CD8-positive, alpha-beta T cell (primary cell): ENCODE measurements at places on chromosomes 2 and 18. TPM values are rescaled to one million over a fixed set of nuclear protein-coding genes. Genes with fewer than 3 reads are reported as not detected.

GRCh38 chr18:78889250-78889649 lies 90.4 kb upstream of the SALL3 start:
- no peak for DNase-seq

The DYSF gene
- 4.6 TPM for total RNA-seq

DNA sequence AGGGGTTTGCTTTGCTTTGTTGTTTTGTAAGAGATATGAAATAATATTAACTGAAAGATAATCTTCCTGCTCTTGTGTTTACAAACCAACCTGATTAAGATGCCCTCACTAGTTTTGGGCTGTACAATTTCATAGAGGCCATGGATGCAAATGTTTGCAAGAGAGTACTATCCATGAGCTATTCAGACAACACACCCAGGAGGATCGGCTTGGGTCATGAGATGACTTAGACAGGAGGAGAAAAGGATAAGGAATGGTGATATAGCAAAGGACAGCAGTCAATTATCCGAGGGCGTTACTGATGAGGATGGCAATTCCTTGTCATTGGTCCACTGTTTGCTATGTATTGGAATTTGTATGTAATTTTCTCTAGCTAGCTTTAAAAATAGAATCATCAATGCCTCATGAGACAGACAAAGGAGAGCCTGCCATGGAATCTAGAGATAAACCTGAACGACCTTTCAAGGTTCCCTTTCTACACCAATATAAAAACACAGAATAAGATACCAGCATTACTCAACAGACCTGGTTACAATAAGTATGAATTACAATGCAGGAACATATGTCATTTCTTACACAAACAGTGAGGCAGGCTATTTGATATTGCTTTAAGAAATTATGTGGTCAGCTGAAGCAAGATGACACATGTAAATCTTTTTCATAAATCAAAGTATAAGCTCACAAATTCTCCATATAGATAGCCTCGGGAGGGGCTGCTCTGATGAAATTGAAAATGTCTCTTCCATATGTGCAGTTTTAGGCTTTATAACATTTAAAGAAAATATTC lies 54.4 kb upstream of the SOS1 start:
- DNase-seq, result no peak

DNA sequence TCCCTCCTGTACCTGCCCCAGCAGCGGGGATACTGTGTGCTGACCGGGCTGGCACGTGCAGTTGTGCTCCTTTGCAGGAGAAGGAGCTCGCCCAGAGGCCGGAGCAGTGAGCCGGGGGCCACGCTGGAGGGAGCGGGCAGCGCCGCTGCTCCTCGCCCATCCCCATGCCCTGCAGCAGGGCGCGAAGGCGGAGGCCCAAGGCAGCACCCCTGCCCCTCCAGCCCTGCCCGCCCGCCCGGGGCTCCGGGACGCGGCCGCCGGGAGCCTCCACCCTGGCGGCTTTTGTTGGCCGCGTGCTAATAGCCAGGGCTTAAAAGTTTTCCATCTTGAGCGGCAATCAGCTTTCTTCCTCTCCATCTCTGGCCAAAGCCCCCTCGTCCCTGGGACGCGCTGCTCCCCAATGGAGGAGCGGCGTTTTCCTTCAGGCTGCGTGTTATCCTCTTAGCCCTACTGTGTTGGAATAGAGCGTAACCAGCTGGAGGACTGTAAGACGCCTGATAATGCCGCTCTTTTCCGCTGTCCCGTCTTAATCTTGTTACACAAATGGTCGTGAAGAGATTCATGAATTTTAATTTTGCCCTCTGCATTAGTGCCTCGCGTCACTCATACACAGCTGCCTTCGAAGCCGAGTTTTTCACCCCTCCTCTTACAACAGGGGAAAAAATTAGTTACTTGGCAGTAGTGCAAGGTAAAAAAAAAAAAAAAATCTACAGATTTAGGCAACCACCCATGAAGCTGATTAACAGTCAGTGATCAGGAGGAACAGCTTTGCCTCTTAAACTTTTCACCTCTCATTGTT lies 172.9 kb upstream of the SIX3 start:
- no peak for DNase-seq

DNA sequence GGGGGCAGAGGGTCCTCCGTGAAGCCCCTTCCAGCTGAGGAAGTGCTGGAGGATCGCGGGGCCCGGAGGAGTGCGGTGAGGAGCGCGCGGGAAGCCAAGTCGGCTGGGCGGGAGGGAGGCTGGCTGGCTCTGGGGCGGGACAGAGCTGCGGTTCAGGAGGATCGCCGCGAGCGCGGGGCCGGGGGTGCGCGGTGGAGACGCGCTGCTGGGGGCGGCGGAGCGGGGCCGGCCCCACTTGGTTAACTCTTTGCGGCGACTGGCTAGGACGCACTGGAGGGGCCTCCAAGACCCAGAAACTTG lies 464 bp downstream of the CYBRD1 start:
- DNase-seq, result no peak
